ENCODE measurements at places on chromosomes 5 and 9.

- DNase-seq = no peak
Measured at GRCh38 chr9:90801241-90801972, at the start of gene SYK. TSS of gene SYK (plus strand) at chr9:90801819. CDS start at chr9:90843899, 42,080 bp downstream.

GRCh38 chr5:34655354-34655991 is 655 bp upstream of the RAI14 start:
- DNase-seq = no peak

DNA sequence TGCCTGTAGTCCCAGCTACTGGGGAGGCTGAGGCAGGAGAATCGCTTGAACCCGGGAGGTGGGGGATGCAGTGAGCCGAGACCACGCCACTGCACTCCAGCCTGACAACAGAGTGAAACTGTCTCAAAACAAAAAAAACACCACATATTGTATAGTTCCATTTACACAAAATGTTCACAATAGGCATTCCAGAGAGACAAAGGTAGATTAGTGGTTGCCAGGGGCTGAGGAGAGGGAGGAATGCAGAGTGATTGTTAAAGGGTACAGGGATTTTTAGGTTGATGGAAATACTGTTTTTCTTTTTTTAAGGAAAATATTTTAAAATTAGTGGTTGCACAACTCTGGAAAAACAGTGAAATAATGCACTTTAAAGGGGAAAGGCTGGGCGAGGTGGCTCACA is 19.6 kb downstream of the ETF1 start:
- DNase-seq = no peak

DNA sequence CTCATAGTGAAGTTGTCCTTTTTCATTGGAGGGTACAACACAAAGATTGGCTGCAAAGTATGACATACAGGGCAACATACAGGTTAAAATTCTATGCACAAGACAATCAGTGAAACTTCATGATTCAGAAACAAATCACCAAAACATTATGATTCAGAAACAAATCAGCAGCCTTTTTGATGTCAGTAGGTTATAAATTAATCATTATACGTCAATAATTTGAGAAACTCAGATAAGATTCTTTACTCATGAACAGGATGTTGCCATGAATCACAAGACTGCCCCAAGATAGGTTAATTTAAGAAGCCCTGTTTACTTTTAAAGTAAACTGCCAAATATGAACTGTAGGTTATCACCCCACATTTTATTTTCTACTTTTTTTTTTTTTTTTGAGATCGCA is 62.2 kb upstream of the IL33 start:
- no peak for DNase-seq

GRCh38 chr5:84260140-84260539 is 124.5 kb downstream of the EDIL3 start:
- no peak for DNase-seq

GRCh38 chr9:132541870-132542830 is 40.3 kb upstream of the BARHL1 start:
- no peak for DNase-seq

GRCh38 chr9:134522502-134522848 is 119.1 kb upstream of the COL5A1 start:
- DNase-seq = no peak

GRCh38 chr5:107296572-107296971 is 374.2 kb downstream of the EFNA5 start:
- DNase-seq = no peak

DNA sequence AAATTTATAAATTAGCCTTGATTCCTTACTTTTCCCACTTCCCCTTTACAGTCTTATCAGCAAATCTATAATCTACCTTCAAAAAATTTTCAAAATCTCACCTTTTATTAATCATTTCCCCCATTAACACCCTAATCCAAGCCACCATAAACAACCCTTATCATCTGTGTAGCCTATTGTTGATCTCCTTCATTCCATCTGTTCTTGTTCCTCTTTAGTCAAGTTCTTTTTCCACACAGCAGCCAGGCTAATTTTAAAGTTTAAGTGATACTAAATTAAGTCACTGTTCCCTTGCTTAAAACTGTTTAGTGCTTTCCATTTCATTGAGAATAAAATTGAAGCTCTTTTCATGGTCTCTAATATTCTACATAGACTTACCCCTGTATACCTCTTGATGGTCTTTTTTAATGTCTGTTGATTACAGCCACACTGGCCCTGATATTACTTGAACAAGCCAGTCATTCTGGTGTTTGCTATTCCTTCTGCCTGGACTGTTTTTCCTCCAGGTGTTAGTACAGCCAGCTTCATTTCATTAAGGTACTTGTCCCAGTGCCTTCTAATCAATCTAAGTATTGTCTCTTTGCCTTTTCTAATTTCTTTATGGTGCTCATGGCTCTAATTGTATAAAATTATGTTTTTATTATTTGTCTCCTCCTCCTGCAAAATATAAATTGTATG is 31.1 kb downstream of the GPR151 start:
- no peak for DNase-seq

GRCh38 chr9:106077731-106078130 is 383.4 kb downstream of the TMEM38B start:
- peak; percentile 84 for DNase-seq

GRCh38 chr5:110917161-110917875 is 154.2 kb upstream of the TSLP start:
- DNase-seq = no peak

DNA sequence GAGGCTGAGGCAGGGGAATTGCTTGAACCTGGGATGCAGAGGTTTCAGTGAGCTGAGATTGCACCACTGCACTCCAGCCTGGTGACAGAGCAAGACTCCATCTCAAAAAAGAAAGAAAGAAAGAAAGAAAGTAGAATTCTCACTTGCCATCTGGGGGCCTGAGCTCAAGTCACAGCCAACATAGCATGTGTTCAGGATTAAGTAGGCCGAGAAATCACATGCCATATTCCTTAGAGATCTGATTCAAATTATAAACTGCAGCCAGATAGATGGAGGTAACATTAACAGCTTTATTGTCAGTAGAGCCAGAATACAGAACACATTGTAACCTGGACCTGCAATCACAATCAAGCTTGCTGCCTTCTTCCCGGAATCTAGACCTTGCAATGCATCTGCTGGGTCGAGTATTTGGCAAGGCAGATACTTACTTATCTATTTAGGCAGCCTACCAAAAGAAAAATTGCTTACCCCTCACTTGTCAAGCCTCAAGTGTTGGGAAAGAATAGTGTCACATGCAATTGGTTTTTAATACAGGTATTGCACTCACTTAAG is 173.7 kb downstream of the CPLANE1 start:
- no peak for DNase-seq

DNA sequence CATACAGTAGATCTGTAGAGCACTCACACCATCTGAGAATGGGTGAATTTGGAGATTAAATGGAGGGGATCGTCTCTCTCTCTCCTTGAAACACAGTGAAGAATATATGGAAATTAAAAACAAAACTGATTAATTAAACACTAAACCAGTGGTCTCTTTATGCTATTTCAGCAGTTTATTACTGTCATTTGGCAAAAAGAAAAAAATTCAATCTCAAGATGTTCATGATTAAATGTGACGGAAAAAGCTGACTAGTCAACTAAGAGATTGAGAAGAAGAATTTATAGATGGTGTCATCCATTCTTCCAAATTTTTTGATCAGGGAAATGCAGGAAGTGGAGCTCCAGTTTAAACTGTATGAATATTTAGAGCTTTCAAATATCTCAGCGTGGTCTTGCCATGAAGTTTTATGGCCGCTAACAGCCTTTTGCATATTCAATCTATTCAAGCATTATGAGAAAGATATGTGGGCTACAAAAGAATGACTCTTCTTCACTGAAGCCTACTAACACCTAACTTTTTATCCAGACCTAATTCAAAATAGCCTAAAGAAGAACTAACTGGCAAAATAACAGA is 121.6 kb upstream of the DPYSL3 start:
- no peak for DNase-seq

DNA sequence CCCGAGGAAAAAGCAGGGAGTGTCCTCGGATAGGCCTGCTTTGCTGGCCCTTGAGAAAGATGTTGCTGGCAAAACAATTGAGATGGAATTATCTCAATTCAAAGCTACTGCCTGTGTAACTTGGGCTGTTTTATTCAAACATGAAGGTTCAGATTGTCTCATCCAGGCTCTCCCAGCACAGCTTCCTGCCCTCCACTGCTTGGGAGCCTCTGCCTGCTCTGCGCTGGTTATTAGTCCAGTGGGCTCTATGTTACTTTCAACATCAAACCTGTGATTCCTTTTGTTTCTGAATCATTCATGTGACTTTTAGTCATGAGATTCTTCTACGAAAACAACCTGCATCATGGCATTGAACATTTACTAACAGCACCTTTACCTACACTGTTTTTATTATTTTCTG is 123.2 kb downstream of the SNCAIP start:
- DNase-seq = no peak

DNA sequence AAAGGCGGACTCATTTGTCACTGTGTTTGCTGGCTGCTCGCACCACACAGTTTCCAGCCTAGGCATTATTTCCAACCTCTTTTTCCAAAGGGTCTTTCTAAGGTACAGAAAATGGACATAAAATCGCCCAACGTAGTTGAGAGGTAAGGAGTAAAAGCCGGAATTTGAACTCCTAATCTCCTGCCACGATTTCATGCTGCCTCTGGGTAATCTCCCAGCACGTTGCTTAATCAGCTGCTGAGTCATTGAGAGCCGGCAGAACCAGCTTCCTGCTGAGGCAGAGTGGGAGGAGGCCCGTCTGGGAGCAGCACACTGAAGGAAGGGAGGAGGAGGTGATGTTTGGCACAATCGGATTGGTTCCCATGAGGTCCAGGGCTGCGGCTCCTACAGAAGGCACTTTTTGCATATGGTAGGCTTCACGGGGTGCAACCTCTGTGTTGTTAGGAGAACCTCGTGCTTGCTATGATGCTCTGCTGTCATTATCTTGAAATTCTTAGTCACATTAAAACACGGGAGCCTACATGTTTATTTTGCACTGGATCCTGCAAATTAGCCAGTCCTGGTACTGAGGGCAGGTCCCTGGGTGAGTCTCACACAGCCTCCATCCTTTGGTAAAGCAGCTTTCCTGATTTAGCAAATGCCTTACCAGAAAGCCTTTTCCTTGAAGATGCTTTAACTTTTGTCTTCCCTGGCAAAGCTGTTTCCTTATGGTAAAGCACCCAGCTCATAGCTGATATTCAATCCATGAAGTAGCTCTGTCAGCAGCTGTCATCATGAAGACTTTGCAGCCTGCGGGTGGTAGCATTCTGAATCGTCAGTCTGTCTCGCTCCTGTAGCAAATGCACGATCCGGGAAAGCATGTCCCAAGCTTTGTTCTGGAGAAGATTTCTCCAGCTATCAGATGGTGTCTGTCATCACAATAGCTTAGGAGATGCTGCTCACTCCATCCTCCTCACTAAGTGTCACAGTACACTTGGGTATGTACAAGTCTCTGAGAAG is 191.6 kb upstream of the MSX2 start:
- peak; percentile 31 for DNase-seq

- DNase-seq = no peak
Measured at GRCh38 chr9:96031366-96031824, 155.9 kb downstream of the ERCC6L2 start.

DNA sequence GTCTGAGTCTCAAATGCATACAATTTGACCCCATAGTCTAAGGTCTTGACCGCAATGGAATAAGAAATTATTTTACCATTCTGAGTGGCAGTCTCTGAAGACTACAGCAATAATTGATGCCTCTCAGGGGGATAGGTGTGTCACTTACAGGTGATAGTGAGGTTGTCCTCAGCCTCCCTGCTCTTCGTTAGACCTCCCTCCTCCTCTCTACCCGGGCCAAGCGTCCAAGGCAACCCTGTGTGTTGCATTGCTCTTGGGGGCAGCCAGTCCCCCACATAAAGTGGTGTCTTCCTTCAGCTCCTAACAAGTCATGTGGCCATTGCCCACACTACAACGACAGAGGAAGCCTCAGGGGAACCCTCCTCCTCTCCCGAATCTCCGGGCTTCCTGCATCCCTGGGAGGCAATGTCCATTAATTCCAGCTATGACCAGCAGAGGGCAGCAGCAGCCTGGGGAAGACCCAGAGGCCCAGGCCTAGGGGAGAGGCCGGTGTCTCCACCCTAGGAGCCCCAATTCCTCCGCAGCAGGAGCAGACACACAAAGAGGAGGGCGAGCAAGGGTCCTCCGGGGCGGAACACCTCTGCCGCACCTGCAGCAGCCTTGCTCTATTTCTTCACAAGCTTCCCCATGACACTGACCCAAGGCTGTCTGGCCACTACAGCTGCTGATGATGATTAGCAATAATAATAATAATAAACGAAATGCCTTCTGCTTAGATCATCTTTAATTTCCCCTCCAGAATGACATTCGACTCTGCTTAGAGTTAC is 134.8 kb downstream of the KCNIP1 start:
- peak; percentile 19 for DNase-seq

GRCh38 chr9:25261445-25261844 is 416.8 kb downstream of the TUSC1 start:
- DNase-seq = no peak

- DNase-seq = peak; percentile 41
Measured at GRCh38 chr9:81073821-81074220, 615.5 kb downstream of the TLE1 start.

DNA sequence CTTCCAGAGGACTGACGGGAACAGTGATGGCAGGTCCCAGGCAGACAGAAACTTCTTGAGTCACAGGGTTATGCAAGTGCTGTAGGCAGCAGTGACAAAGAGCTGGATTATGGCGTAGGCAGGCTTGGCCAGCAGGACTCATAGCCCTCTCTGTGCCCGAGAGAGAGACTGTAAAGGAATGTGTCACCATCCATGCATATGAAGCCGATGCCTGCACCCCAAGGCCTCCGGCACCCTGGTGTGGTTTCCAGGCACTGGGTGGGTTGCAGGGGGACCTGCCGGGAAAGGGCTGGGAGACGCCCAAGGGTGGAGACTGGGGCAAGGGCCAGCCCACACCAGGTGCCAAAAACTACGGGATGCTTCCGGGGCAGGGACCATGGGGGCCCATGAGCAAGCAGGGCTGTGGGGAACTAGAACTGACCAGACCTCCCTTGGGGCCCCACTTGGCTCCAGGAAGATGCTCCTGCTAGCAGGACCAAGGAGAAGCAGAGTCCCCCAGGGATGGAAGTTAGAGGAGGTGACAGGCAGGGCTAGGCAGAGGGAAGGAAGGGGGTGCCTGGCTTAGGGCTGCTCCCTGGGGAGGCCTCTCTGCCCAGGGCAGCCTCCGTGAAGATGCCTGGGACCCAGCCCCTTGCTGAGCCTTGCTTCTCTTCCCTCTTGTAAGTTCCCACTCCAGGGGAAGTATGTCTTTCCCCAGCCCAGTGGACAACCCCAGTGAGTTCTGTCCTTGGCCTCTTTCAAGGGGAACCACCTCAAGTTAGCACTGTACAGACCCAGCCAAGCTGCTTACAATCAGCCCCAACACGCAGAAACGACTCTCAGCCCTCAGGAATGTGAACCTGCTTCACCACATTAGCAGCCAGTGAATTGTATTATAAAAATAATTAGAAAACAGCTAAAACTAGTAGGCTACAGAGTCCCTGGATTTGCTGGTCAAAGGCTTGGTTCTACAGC is 10.5 kb upstream of the IPPK start:
- no peak for DNase-seq

GRCh38 chr5:75567710-75568109 is 43.5 kb upstream of the ANKDD1B start:
- no peak for DNase-seq

Data from Jurkat, Clone E6-1 (cell line).